Foreskin keratinocyte (primary cell): ENCODE measurements at places on chromosomes 7 and 10.
A peak's percentile ranks its signal among the peaks of the same experiment; 100 is the strongest.

DNA sequence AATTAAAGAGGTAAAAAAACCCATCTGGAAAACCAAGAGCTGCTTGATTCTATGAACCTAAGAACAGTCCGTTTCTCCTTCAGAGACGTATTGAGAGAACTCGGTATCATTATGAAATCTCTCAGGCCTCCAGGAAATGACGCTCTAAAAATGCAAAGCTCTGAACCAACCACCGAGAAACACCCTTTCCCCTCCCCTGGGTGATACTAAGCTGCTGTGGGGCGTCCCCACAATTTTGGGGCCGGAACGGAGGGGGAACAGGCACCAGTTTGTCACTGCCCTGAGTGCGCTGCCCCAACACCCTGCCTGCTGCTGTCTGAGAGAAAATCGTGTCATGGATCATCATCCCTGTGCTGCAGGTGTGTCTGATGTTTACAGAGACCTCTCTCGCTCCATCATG, 509.5 kb downstream of the DNAJB6 start:
- DNase-seq: no peak

DNA sequence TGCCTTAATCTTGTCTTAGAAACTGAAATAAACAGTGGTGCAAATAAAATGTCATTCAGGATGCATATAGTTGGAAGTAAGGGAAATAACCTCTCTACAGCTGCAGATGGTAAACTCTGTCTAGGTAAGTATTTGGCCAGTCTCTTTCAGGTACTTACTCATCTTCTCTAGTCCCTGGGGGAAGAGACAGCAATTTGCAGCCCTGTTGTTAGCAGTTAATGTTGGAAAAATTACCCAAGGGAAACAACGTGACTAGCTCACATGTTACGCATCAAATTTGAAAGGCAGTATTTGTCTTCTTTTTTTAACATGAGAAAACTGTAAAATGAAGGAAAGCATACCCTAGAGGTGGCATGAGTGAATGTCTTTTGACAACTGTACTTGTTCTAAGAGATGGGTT, 3.2 kb upstream of the HUS1 start:
- no peak for DNase-seq

- no peak for DNase-seq
Measured at GRCh38 chr7:32145911-32146310, 75.7 kb upstream of the PDE1C start.

GRCh38 chr10:28160866-28161405, 141.9 kb downstream of the MPP7 start:
- DNase-seq: no peak

DNA sequence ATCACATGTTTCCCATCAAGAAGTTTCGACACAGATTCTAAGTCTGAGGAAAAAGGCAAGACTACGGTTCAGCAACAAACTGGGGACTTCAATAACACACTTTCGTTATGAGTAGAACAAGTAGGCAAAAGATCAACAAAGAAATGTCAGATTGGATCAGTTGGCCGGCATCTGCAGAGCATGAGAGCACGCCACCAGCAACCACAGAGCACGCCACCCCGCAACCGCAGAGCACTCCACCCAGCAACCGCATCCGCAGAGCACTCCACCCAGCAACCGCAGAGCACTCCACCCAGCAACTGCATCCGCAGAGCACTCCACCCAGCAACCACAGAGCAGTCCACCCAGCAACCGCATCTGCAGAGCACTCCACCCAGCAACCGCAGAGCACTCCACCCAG, 89.7 kb upstream of the FAM20C start:
- no peak for DNase-seq

DNA sequence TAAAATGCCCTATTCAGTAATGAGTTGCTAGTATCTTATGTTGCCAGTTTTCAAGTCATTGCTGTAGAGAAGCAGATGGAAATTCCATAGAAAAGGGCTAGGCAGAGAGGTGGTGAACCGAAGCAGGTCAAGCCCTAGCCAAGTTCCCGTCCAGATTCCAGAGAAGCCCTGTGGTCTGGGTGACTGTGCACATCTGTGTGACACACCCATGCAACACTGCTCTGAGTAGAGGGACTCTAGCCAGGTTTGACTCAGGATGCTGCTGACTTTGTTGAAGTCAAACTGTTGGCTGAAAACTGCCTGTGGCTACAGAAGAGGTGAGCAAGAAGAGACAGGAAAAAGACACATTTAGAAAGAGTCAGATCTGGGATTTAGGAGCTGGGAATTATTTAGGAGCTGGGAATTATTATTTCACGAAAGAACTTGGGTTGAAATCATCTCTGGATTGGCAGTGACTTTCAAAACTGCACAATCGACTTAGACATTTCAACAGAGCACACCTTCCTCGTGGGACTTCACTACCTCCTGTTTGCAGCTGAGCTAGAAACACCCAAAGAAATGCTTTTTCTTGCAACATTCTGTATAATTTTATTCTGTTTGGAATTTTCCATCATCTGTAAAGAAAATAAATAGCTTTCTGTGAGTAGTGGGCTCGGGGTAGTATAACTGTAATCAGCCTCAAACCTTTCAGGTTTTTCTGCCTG, 149.1 kb upstream of the PRKCQ start:
- DNase-seq: peak; percentile 87

DNA sequence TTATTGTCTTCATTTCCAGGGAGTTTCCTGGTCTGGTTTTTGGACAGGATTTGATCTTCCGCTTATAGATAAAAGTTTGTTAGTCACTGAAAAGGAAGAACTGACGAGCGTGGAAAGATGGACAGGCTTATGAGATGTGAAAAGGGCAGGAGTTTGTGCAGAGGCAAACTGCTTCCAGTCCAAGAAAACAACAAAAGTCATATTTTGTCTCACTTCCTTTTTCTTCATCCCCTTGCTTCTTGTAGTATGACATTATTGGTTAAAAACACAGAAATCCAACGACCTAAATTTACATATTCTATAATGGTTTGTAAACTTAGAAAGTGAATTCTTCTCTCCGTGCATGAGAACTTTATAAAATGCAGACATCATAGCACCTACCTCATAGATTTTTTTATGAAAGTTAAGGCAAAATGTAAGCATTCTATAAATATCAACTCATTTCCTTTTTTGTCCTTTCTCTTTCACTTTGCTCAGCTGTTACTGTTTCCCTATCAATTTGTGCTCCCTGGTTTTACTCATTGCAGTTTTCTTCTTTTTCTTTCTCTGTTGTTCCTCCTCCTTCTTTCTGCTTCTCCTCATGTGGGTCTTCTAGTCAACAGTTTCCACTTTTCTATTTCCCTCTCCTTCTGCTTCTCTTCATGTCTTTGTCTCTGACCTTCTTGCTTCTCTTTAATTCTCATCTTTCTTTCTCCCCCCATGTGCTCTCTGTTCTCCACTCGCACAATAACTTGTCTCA, 370.2 kb downstream of the ARL4A start:
- DNase-seq: no peak

DNA sequence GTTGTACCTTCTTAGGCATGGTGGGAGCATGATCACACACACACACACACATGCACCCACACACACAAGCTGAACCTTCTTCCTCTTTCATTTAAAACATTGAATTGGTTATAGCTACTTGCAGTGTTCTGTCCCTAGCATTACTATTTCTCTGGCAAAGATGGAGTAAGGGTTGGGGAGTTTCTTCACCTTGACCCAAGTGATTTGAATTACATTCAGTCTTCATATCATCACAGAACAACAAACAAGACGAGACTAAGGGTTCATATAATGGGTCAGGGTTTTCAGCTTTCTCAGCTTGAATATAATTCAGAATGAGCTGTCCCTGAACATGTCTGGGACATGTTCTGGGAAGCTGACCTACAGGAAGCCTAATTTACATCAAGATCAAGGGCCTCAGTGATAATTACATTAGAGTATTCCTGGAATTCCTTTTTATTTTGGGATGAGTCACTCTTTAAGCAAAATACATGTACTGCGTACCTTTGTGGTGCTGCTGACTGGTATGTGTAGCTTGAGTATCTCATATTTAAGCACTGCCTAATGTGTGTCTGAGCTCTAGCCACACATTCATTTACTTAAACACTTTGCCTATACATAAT, 213.5 kb upstream of the TMEM229A start:
- DNase-seq: peak; percentile 97

DNA sequence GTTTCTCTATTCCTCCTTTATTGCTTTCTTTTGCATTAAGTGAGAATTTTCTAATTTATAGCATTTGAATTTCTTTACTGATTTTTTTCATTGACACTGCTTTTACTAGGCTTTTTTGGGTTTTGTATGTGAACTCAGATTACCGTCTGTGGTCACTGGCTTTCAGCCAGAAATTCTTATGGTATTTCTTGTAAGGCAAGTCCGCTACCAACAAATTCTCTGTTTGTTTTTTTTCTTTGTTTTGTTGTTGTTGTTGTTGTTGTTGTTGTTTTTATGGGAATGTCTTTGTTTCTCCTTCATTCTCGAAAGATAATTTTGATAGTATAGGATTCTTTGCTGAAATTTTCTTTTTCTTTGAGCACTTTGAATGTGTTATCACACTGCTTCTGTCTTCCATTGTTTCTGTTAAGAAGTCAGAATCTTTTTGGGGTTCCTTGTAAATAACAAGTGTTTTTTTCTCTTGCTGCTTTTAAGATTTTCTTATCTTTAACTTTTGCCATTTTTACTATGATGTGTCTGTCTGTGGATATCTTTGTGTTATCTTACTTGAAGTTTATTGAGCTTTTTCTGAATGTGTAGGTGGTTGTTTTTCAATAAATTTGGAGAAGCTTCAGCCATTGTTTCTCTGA, 7.2 kb downstream of the NET1 start:
- no peak for DNase-seq

DNA sequence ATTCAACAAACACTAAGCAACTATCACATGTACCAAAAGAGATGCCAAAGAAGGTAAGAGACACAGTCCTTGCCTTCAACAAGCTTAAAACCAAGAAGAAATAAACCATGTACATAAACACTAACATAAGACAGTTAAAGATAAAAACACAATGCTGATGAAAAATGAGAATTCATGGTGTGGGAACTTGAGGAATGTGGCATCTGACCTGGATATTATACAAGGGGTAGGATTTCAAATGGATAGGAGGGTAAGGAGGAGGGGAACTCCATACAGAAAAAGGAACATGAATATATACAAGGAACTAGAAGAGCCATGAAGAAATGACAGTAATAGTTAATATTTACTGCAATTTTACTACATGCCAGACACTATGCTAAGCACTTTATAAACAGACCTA, 11.0 kb downstream of the HIBADH start:
- DNase-seq: no peak

DNA sequence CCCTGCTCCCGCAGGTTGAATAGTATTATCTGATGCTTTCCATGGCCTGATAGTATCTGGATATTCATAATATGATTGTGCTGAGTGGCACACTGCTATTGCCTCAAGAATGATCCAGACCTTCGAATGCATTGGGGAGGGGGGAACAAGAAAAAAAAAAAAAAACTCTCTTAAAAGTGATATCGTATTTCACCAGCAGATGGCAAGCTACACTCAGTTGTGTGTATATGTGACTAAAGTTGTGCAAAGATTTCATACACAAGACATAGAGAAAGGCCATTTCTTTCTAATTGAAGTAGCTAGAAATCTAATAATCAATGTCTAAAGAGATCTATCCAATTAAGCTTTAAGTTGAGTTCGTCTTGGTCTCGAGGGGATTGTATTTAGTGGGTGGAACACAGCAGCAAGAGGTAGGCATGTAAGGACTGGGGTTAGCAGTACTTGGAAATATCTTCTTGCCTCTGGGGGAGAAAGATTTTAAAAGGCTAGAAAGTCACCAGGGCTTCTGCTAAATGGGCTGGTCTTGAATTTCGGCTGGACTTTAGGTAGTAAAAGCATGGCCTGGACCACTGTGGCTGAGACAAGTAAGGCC, 15.3 kb downstream of the SFRP4 start:
- no peak for DNase-seq

DNA sequence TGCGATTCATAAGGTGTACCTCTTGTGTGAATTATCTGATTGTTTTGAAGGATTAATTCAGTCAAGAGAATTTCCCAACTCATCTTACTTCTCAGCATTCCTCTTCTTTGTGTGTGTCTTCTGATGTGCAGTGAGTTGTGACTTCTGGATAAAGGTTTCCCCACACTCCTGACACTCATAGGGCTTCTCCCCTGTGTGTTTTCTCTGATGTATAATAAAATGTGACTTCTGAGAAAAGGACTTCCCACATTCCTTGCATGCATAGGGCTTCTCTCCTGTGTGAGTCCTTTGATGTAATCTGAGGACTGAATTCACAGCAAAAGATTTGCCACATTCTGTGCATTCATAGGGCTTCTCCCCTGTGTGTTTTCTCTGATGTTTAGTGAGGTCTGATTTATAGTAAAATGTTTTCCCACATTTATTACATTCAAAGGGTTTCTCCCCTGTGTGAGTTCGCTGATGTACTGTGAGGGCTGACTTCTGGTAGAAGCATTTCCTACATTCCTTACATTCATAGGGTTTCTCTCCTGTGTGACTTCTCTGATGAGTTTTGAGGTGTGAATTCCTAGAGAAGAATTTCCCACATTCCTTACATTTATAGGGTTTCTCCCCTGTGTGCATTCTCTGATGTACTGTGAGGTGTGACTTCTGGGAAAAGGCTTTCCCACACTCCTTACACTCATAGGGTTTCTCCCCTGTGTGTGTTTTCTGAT, 24.2 kb downstream of the ZNF25 start:
- peak; percentile 3 for DNase-seq

DNA sequence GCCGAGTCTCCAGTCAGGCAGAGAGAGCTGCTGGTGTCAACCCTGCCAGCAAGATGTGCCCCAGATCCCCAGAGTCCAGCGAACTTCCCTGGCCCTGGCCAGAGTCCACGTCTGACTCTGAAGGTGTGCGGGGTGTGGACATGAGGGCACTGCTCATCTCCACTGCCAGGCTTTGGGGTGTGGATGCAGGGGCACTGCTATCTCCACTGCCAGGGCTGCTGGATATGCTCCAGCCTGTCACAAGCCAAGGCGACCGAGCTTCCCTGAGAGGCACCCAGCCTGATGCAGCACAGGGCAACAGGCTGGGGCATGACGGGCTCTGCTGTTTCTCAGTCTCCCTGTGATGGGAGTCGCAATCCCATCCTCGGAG, 596.8 kb downstream of the PTPRN2 start:
- DNase-seq: no peak

DNA sequence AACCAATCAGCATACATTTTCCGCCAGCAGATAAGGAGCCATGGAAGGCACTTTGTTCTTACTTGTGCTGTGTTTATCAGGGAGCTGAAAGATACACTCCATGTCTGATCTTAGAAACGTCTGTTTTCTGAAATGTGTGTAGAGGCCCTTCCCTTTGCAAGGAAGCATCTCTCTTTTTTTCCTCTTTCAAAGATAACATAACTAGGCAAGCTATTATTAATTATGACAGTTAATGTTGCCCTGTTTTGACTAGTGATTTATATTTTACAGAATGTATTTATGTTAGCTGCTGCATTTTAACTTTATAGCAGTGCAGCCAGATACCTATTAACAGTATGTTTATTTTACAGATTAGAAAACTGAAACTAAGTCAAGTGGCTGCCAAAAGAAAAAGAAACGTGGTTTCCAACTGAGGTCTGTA, 683.2 kb upstream of the IGFBP3 start:
- DNase-seq: no peak

GRCh38 chr7:157233677-157234076, 95.0 kb downstream of the UBE3C start:
- DNase-seq: peak; percentile 19

DNA sequence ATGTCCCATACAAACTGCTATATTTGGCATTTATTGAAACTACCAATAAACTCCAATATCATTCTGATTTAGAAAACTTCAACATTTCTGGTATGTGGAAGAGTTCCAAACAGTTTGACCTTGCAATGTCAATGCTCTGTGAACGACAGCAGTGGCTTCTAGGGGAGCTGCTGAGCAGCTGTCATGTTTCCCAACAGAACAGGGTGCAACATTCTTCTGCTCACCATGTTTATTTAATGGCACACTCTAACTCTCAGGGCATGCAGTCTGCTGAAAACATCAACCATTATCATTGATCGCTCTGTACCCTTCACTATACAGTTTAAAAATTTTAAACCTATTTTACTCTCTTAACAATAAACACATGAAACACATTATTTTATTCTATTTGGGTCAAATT, 25.9 kb downstream of the LMOD2 start:
- no peak for DNase-seq
